ENCODE measurements at places on chromosomes 7 and 10.

DNA sequence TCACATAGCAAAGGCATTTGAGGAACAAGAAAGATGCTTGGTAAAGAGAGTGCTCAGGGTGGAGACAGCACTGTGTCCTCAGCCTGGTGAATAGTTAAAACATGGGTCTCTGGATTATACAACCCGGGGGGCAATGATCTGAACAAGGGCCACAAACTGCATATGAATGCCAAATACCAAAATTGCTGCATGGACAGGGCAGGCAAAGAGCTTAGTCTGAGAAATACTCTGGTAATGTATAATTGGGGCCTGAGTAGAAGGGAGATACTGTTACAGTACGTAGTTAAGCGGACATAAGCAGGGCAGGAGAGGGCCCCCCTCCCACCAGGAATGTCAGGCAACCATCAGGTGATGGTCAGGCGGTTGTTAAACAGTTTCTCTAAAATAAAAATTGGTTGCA is 99.3 kb upstream of the CDK1 start:
- DNase-seq, result no peak

DNA sequence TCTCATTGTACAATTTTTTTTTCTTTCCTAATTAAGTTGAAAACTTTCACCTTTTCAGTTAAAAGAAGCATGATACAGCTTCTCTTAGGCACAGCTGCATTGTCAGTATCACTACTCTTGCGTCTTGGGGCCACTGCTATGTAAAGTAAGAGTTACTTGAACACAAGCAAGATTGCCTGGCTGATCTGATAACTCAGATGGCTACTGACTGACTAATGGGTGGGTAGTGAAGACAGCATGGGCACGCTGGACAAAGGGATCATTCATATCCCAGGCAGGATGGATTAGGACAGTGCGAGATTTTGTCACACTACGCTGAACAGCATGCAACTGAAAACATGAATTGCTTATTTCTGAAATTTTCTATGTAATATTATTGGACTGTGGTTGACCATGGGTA is 11.6 kb upstream of the ADAMTS14 start:
- no peak for DNase-seq

DNA sequence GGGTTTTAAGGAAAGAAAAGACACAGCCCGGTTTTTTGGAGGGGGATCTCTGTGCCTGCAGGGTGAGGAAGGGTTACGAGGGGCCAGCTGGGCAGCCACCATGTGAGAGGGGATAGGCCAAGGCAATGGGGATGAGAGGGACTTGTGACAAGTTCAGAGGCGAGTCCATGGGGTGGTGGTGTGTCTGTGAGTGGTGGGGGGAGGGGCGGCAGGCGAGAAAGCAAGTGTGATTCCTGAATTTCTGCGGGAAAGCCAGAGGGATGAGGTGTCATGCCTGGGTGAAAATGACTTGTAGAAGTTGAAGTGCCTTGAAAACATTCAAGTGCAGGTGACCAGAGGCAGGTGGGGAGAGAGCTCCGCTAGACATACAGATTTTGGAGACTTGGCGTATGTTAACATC is 61.0 kb upstream of the RNF32 start:
- no peak for DNase-seq

DNA sequence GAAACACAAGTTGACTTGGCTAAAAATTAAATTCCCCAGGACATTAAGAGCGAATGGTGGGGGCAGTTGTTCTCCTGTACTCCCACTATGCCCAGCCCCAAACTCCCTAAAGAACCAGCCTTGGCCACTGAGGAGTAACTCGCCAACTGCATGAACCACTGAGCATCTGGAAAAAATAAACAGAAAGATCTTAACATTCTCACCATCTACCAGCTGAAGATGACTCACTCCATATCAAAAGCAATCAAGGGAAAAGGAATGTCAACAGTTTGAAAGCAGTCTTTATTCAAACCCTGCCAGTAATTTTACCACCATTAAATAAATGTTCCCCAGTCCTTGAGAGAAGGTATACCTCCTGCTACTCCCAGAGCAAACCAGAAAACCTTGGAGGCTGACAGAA is 45.4 kb downstream of the CTTNBP2 start:
- peak; percentile 60 for DNase-seq

- no peak for DNase-seq
Observed at GRCh38 chr10:26479766-26480492, 41.8 kb downstream of the APBB1IP start.

- no peak for DNase-seq
Observed at GRCh38 chr7:139582671-139583155, 59.2 kb downstream of the CLEC2L start.
